ENCODE measurements at places on chromosomes 2 and 18.

- DNase-seq, result no peak
Measured at GRCh38 chr2:42233976-42234441, 64.9 kb downstream of the EML4 start.

DNA sequence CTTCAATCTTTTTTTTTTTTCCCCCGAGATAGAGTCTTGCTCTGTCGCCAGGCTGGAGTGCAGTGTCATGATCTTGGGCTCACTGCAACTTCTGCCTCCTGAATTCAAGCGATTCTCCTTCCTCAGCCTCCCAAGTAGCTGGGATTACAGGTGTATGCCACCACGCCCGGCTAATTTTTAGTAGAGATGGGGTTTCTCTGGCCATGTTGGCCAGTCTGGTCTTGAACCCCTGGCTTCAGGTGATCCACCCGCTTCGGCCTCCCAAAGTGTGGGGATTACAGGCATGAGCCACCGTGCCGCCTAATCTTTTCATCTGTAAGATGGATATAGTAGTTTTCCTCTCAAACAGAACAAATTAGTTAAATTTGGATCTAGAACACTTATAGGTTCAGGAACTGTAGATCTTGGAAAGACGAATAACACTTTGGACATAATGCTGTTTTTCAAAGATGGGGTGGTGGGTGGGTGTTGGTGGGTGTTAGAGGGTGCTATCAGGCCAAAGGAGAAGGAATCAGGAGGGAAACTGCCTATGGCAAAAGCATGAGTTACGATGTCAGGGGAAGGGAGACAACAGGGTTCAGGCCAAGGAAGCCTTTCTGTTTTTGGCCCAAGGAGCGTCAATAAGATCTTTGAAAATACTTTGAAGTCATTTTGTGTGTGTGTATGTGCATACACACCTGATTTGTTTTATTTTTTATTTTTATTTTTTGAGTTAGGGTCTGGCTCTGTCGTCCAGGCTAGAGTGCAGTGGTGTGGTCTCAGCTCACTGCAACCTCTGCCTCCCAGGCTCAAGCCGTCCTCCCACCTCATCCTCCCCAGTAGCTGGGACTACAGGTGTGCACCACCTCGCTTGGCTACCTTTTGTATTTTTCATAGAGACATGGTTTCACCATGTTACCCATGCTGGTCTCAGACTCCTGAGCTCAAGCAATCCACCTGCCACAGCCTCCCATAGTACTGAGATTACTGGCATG lies 6.8 kb downstream of the RPL37A start:
- DNase-seq, result no peak

GRCh38 chr2:216696751-216697560 lies 1.6 kb upstream of the IGFBP5 start:
- no peak for DNase-seq

DNA sequence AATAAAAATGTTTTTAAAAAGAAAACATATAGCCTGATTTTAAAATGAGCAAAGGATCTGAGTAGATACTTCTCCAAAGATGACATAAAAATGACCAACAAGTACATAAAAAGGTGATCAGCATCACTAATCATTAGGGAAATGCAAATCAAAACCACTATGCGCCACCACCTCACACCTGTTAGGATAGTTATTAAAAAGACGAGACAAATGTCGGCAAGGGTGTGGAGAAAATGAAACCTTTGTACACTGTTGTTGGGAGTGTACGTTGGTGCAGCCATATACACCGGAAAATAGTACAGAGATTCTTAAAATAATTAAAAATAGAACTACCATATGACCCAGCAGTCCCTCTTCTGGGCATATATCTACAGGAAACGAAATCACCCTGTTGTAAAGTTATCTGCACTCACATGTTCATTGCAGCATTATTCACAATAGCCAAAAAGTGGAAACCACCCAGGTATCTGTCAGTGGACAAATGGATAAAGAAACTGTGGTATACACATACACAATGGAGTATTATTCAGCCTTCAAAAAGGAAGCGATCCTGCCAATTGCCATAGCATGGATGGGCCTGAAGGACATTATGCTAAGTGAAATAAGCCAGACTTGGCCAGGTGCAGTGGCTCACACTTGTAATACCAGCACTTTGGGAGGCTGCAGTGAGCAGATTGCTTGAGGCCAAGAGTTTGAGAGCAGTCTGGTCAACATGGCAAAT lies 91.6 kb downstream of the PRKRA start:
- DNase-seq, result no peak

DNA sequence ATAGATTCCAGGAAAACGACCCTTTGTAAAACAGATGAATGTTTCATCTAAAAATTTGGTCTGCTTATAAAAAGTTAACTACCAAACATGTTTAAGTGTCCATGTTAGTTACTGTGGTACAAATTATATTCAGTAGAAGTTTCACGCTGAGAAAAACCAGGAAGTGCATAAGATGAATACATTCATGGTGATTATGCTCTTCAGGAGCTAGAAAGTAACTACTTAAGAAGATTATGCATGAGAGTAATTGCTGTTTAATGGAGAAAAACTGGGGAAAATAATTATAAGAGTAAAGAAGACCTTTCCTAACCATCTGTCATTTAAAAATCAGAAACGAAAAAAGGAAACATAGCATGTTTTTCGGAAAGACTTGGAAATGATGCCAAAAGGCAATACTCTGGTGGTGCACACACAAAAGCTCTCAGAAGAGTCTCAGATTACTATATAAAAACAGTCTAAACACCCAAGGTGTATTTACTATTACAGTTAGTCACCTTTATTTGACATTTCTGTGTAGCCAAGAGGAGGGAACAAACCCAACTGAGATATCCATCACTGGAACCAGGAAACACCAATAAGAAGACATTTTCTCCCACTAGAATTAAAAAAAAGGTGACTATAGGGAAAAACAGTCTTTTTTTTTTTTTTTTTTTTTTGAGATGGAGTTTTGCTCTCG lies 38.8 kb upstream of the METTL21A start:
- DNase-seq, result no peak

GRCh38 chr2:4130651-4131050 lies 427.3 kb downstream of the DCDC2C start:
- no peak for DNase-seq

GRCh38 chr2:129876541-129876940 lies 102.9 kb upstream of the RAB6C start:
- DNase-seq, result no peak

GRCh38 chr2:95388856-95389244 lies 13.7 kb upstream of the FAHD2A start:
- DNase-seq, result no peak

DNA sequence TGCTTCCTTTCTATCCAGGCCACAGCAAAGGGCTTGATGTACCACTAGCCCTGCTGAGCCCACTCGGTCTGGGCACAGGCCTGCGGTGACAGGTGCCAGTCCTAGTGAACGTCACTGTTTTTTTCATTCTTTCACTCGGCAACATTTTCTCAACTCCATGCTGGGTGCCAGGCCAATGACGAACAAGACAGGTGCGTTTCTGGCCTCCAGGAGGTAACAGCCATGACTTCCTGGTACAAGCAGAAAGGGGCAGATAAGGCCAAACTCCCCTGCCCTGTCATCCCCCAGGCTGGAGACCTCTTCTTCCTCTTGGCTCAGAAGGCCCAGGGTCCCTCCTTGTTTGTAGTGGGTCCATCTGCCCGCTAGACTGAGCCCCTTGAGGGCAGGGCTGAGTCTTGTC lies 55.7 kb upstream of the OTOF start:
- no peak for DNase-seq

- DNase-seq, result no peak
Measured at GRCh38 chr2:11104794-11105660, 50.2 kb upstream of the SLC66A3 start.

Measured in effector memory CD8-positive, alpha-beta T cell (primary cell).